ENCODE measurements at places on chromosomes 7 and 10.

DNA sequence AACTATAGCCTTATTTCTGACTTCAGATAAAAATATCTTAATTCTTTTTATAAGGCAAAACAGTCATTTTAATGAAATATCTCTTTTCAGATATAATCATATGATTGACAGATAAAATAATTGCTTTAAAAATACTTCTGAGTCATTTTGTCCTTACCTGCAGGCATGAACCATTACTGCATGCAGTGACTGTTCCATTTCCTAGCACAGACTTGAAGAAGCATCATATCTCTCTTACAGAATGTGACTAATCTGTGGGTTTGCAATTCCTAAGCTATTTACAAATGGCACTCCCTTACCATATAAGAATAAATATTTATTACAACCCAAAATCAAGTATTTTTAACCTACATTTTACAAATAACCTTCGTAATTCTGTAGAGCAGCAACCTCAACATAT is 120.7 kb downstream of the SRPK2 start:
- DNase-seq: peak; percentile 14

GRCh38 chr10:74987339-74988053 is 124.0 kb upstream of the SAMD8 start:
- no peak for DNase-seq

DNA sequence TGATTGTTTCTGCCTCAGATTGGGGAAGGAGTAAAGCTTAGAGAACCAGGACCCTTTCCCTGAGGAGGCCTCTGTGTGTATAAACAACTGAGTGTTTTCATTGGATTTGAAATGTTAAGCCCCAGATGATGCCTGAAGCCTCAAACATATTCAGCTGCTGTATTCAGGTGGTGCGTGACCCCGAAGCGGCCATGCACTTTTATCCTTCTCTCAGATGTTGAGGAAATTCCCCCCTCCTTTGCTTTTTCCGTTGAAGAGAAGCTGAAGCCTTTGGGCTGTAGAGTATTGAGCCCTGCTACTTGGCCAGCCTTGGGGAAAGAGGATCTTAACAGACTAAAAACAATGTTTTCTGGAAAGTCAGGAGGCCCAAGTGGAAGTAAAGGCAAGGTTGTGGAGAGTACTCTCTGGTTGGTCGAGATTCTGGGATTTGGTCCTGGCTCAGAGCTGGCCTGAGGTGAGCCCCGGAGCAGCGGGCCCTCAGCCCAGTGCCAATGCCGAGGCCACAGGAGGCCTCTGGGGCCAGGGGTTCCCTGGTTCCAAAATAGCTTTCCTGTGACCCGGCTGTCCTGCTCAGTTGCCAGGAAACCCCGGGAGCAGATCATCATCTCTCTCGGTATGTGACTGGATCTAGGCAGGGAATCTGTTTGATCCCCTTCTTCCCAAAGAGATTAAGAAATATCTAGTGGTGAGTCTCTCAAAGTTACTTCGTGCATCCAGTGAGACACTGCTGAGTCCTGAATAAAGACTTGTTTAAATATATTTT is 22.5 kb downstream of the FKBP6 start:
- DNase-seq: no peak

DNA sequence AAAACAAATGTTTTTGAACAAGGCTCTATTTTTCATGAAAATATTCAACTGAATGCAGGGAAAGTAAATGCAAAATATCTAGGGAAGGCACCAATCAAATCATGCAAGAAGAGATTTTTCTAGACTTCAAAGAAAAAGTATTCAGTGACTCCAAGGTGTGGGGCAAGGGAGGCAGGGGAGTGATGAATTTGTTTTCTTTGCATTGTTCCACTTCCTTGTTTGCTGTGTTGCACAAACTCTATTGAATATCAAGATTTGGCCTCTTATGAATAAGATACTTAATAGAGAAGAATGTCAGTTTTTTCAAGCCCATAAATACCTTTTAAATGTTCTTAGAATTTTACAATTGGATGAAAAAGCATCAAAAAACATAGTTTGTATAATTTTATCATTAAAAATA is 26.4 kb downstream of the STEAP1 start:
- no peak for DNase-seq

DNA sequence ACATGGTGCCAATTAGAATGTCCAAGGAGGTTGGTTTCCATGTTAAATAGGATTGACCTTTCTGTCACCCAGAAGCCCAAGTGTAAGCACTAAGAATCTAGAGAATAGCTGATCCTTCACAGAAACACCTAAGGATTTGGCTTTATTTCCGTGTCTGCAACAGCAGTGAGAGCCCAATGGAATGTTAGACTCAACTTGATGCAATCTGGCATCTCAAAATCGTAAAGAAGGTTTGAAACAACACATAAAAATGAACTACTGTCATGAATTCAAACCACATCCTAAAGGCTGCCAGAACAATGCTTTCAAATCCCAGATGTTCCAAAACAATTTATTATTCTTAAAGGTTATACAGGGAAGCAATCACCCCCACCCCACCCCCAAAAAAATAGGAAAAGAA is 18.6 kb downstream of the PPP1R3C start:
- DNase-seq: no peak

DNA sequence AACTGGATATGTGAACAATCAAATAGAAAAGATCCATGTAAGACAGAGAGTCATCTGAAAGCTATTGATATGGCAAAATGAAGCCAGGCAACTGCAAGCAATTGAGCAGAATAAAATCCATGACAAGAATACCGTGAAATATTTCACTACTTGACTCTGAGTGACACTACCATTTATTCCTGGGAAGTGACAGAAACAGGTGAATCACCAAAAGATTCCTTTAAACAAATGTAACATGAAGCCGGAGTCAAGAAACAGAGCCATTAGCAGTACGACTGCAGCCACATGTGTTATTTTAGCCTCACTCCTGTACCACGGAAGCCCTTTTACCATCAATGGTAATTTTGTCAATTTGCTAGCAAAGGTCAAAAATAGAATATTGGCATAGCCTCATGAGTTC is 197.7 kb upstream of the POT1 start:
- DNase-seq: no peak

DNA sequence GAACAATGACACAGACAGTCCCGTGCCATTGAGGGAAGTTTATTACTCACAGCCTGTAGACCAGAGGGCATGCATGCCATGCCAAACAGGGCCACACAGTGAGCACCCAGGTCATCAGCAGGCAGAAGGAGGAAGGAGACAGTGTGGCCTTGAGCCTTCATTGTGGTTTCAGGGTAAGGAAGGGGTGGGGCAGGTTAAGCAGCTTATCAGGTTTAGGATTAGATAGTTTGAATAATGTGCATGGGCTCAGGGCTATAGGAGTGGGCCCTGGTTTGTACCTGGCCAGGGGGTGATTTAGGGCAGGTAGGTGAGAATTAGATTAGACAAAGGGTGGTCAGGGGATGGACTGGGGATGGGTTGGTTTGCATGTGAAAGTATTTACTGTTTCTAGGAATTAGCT is 67.9 kb downstream of the ADCY1 start:
- no peak for DNase-seq

GRCh38 chr7:44321796-44322195 is 3.6 kb downstream of the CAMK2B start:
- no peak for DNase-seq

DNA sequence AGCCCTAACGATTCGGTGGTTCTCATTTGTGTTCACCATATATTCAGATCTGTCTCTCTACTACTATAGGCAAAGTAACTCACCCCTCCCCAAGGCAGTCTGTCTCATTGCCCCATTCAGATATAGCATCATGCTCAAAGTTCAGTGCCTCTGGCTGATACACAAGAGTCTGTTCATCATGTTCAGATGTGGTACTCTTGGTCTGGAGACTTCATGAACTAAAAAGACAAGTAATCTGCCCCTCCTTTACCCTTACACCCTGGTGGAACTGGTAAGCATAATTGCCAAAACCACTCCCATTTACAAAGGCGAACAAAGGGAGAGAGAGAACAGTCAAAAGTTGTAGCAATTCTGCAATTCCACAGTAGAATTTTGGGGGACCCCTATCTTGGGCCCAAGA is 29.9 kb downstream of the UMAD1 start:
- DNase-seq: no peak

DNA sequence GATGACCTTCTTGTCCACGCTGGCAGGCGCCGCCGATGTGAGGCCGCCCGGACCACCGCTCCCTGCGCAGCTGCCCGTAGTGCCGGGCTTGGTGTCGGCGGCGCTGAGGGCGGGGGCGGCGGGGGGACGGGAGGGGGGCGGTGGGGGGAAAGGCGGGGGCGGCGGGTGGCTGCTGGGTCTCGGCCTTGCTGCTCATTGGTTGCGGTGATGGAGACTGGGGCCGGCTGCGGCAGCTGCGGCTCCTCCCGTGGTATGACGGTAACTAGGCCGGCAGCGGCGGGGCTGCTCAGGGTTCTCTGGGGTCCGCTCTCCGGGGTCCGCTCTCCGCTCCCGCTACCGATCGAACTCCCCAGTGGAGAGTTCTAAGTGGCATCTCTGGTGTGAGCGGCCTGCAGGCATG is 1.8 kb upstream of the EFCAB10 start:
- no peak for DNase-seq

DNA sequence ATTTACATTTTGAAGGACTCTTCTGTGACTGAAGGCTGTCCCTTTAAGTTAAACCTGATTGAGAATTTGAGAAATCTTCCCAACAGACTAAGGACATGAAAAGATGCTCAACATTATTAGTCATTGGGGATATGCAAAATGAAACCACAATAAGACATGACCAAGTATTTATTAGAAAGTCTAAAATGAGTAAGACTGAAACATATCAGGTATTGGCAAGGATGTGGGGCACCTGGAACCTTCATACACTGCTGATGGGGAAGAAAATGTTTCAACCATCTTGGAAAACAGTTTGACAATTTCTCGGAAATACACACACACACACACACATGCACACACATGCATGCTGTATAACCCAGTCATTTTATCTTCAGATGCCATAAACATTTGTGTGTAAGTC is 132.1 kb upstream of the CDK6 start:
- no peak for DNase-seq

GRCh38 chr7:45885264-45885882 is 2.9 kb upstream of the IGFBP1 start:
- no peak for DNase-seq

DNA sequence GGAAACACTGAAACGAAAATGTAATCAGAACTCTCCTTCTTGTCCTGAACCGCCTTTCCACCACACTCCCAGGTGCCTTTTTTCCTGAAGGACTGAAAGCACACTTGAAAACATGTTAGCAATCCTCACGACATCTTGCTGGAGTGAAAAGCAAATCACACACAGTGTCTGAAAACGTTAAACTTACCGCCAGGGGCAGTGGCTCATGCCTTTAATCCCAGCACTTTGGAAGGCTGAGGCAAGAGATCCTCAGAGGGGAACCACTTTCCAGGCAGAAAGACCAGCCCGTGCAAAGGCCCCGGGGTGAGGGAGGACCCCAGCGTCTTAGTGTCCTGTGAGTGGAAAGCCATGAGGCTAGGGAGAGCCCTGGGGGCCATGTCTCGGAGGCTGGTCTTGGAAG is 210.4 kb downstream of the PRPF18 start:
- DNase-seq: no peak

DNA sequence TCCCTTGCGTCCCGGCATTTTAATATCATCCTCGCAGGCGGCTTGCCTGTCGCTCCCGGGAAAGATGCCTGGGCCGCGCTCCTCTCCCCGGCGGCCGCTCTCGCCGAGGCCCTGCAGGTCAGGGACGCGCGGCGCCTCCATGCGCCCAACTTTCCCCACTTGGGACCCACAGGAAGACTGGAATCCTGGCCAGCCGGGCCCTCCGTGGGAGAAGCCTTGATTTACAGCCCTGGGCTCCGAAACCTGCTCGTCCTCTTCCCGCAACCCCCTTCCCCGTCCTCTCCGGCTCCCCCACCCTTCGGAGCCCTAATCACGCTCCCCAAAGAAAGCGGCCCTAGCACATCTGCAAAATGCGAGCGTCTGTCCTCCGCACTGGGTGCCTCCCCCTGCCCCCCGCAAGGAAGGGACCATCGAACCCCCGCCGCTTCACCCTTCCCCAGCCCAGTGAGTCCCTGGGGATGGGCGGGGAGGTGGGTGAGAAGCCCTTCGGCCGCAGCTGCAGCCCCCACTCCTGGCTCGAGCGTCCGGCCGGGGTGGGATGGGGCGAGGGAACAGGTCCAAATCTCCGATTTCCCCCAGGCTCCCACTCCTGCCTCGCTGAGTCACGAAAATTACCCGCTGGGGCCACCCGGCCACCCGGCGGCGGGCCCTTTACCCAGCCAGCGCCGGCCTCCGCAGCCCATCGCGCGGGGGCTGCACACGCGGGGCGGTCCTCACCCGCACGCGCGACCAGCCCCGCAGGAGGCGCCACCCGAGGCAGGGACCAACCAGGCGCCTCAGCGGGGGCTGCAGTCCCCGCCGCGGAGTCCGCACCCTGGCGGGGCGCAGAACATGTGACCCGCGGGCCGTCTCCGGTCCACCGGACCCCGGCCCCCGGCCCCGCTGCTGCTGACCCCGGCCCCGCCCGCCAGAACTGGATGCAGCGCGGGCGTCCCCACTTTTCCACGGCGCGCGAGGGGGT is 695 bp downstream of the HSPA12A start:
- no peak for DNase-seq

GRCh38 chr10:89357975-89358374 is 19.9 kb upstream of the IFIT1B start:
- no peak for DNase-seq

GRCh38 chr7:112086496-112087254 is 119.5 kb downstream of the DOCK4 start:
- no peak for DNase-seq
